ENCODE measurements at places on chromosomes 5 and 9.

GRCh38 chr9:127680226-127680625 lies 26.6 kb upstream of the CFAP157 start:
- no peak for DNase-seq

DNA sequence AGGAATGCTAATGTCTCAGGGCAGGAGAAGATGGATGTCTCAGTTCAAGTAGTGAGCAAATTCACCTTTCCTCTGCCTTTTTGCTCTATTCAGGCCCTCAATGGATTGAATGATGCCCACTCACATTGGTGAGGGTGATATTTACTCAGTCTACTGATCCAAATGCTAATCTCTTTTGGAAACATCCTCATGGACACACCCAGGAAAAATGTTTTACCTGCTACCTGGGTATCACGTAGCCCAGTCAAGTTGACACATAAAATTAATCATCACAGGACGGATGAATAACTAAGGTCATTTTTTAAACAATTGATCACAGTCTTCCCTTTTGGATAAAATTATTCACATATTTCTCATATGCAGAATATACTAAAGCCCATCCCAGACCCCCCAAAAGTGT lies 63.0 kb upstream of the JAK2 start:
- no peak for DNase-seq

GRCh38 chr9:5790923-5791322 lies 42.0 kb downstream of the ERMP1 start:
- DNase-seq, result no peak

GRCh38 chr5:143511736-143512135 lies 108.2 kb upstream of the NR3C1 start:
- no peak for DNase-seq

DNA sequence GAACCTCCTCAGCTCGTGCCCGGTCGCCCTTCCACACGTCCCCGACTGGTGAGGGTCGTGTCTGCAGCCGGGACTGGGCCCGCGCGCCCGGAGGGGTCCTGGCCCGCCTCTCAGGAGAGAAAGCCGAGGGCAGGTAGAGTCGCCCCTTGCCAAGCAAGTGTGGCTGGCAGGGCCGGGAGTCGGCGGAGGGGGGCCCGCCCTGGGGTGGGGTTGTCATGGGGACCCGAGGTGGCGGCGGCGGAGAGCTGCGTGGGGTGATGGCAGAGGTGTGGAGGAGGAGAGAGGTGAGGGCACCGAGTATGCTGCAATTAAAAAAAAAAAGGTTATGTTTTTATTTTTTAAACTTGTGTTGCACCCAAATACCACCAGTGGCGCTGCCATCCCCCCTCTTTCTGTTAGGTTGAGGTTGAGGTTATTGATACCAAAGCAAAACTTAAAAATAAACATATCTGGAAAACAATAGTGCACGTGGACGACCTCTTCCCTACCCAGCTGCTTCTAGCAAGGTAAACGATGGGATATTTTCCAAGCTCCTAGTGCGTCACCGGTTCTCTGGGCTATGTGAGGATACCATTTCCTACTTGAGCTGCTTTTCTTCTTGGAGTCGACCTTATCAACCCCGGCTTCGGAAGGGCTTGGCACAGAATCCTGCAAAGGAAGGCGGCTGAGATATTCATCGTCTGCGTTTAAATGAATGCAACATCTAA lies 660 bp downstream of the SCAMP1 start:
- DNase-seq, result peak; percentile 79

GRCh38 chr5:134649163-134649835 lies 714 bp downstream of the SEC24A start:
- DNase-seq, result peak; percentile 8

- DNase-seq, result no peak
Measured at GRCh38 chr5:76579166-76579937, 43.9 kb downstream of the F2RL2 start.

DNA sequence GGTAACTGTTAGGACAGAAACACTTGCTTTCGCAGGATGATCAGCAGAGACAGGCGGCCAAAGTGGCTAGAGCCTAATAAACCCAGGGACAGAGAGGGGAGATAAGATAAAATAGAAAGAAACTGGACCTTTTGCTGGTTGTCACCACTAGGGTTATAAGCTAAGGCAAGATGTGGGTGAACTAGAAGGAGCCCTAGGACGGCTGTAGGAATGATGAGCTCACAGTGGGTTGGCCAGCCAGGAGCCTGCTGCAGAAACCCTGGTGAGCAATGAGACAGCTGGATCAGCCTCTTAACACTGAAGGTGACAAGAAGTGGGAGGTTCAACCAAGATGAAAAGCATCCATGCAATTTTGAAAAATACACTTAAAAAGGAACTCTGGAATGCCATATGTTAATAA lies 13.5 kb downstream of the CTNND2 start:
- DNase-seq, result no peak

DNA sequence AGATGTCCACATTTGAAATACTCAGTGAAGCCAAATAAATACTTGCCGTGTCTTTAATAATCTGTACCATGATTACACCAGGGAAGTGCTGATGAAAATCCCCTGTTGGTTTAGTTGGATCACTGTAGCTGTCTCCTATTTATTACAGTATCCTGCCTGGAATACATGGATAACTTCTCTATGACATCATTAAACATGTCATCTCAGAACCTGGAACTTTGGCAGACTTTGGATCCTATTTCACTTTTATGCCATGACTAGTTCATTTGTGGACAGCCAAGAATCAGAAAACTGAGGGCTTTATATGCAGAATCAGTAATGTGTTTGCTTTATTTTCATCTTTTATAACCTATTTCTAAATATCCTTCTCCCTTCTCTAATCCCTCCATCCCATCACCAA lies at the start of gene TXNDC8:
Gene TXNDC8 (minus strand): TSS at position 137 of the 400 bp plus-strand sequence.
- no peak for DNase-seq

DNA sequence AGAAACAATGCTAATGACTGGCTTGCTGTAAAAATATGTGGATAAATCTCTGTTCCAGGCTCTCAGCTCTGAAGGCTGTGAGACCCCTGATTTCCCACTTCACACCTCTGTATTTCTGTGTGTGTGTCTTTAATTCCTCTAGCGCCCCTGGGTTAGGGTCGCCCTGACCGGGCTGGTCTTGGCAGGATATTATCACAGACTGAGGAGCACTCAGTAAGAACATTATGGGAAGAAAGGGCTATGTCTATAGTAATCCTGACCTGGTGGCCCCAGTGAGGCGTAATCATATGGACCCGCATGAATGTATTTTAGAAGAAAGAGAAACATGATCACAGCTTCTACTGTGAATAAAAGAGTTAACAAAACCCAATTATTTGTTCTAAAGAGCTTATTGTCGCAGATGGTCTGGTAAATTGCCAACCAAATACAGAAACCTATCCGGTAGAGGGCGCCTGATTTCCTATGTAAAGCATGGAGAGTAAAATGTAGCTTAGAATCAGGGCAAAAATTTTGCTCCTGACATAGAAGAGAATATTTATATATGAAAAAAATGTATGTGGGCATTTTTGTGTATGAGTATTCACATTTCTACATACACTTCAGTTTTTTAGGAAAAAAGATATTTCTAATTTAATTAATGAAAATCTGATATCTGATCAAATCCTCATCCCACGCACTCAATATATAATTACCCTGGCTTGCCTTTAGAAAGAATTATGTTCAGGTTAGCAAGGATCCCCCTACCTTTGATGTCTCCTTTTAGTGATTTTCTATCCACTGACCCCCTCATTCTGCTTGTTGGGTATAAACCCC lies 5.8 kb upstream of the IFNA1 start:
- DNase-seq, result peak; percentile 58

DNA sequence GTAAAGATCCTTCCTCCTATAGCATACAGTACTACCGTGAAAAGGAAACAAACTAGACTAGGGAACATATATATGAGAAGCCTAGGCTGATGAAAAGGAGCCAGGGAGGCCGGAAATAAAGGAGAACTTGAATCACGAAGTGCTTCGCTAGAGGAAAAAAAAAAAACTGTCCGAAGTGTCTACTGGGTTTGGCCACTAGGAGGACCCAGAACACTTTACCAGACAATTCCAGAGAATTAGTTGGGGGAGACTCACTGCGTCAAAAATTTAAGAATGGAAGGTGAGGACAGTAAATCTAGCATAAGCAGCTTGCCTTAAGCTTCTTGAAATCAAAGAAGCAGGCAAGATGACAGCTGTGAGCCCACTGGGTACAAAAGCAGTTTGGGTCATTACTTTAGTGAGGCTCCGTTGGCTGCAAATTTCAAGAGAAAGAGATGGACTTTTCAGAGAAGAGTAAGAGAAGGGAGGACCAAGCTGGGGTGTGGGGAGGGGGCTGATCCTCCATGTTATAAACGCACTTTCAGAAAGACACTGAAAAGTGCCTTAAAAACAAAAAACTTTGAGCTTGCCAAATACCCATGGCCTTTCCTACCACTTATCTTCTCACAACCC lies 47.4 kb downstream of the P4HA2 start:
- DNase-seq, result no peak

DNA sequence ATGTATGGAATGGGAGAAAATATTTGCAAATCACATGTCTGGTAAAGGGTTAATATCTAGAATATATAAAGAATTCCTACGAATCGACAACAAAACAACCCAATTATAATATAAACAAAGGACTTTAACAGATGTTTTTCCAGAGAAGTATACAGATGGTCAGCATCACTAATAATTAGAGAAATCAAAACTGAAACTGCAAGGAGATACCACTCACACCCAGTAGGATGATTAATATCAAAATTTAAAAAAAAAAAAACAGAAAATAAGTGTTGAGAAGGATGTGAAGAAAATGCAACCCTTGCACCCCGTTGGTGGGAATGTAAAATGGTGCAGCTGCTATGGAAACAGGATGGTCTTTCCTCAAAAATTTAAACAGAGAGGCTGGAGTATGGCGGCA lies 34.6 kb upstream of the F2R start:
- DNase-seq, result no peak

GRCh38 chr9:111429175-111429574 lies 55.0 kb downstream of the ECPAS start:
- no peak for DNase-seq

- DNase-seq, result no peak
Measured at GRCh38 chr9:122661416-122661815, at the start of gene OR1L1. Gene OR1L1, plus strand, starts transcription at chr9:122661716. Its CDS starts 0 bp downstream, at chr9:122661716.

- no peak for DNase-seq
Measured at GRCh38 chr9:36815023-36815422, 219.0 kb downstream of the PAX5 start.

DNA sequence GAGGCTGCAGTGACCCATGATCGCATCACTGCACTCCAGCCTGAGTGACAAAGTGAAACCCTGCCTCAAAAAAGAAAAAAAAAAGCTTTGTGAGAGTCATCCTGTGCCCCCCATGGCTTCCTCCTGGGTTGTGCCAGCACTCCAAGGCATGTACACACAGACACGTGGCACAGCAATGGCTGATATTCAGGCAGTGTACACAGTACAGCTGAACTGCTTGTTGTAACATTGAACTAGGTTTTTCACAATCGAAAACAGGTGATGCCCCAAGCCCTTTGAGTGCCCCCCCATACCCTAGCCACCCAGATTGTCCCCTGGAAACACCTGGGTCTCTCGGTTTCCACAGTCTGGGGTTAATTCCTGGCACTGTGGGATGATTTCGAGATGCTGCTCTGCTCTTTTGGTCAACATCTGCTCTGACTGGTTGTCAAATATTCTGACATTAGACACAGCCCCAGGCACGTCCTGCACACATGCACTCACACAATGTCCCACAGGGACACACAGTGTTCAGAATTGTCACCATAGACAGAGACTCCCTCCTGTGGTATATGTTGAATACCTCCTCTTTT lies 9.2 kb downstream of the SPINK4 start:
- DNase-seq, result no peak

GRCh38 chr9:72038408-72038807 lies 22.0 kb downstream of the C9orf57 start:
- no peak for DNase-seq

DNA sequence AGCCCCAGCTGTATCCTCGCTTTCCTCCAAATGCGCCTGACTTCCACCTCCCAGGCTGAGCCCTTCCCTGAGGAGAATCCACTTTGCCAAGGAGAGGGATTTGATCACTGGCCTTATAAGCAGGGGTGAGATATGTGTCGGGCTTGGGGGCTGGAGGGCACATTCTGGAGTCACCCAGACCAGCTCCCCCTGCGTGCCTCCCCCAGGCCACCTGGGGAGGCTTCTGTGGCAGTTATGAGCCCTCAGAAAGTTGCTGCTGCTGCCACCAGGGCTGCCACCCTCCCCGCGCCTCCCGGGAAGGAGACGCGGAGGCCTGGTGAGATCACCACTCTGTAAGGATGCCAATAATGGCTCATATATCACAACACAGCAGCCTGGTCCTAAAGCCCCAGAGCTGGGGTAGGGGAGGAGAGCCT lies 211.5 kb downstream of the PAPPA start:
- no peak for DNase-seq

DNA sequence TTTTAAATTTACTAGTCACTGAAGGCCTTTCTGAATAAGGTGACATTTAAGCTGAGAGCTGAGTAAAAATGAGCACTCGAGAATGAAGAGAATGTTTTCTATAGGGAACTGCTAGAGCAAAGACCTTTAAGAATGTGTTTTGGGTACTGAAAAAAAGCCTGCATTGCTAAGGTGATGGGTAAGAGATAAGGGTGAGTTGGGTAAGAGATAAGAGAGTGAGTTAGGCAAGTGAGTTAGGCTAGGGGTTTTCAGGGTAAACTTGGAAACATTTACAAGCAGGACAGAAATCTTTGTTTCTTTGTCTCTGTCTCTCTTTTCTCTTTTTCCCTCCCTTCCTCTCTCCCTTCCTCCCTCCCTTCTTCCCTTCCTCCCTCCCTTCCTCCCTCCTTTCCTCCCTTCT lies 5.6 kb downstream of the RAD23B start:
- no peak for DNase-seq

DNA sequence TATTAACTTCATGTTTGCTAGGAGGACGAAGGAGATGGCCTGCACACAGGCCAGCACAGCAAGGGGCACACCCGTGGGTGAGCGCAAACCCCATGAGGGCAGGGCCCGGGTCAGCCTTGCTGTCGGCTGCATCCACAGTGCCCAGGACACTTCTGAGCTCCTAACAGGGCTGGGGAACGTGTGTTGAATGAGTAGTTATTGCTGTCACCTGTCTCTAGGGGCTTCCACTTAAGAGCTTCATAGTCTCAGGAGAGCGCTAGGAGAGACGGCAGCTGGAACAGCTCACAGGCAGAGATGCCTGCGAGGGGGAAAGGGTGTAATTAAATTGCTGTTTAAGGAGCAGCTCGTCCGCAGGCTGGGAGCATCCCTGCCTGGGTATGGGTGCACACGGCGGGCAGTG lies 91.4 kb upstream of the NEURL1B start:
- no peak for DNase-seq

GRCh38 chr5:169805527-169805934 lies 168.5 kb downstream of the DOCK2 start:
- DNase-seq, result peak; percentile 8

GRCh38 chr9:116467740-116468351 lies 219.3 kb upstream of the TRIM32 start:
- DNase-seq, result no peak

DNA sequence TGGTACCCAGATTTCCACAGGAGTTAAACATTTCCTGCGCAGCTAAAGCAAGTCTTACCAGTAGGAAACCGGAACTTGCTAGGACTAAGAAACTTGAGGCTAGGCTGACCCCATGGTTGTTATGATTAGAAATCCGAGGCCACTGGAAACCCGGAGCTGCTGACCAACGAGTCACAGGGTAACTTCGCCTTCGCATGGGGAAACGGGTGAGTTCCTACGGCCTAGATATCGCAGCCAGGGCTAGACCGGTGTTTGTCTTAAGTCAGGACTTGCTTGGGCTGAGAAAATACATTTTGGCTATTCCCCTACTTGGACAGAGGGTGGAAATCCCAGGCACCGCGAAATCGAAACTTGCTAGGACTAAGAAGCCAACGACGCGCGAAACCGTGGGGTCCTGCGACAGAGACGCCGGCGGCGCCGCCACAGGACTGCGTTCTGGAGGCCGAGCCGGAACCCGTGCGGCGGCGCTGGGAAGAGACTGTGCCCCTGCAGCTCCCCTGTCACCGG lies 1.6 kb upstream of the ANXA2R start:
- DNase-seq, result peak; percentile 82

Data from CD4-positive, alpha-beta T cell treated with Interleukin-21 for 1 hour (primary cell).